ENCODE measurements at places on chromosomes 7 and 10.

DNA sequence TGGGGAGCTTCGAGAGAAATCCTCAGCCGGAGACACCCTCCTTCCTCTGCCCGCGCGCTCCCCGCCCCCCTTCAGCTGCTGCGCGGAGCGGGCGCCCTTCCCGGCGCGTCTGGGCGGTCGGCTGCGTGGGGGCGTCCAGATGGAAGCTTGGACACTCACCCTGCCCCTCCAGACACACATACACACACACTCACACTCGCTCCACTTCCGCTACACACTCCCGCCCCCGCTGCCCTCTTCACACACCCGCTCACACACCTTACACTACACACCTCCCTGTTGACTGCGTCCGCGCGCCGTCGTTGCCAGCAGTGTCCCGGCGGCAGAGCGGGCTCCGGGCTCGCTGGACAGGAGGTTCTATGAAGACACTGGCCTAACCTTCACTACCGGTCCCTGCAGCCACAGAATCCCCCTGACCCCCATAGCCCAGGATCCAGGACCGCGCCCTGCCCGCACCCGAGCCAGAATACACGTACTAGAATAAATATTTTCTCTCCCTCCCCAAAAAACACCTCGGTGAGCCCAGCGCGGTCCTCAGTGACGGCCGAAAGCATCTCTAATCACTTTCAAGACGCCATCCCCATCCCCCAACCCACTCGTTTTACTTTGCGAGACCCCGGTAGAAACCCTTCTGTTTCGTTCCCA is 1.1 kb upstream of the EGR2 start:
- peak; percentile 47 for DNase-seq

GRCh38 chr7:151095123-151095797 is 9.0 kb downstream of the AGAP3 start:
- no peak for DNase-seq

DNA sequence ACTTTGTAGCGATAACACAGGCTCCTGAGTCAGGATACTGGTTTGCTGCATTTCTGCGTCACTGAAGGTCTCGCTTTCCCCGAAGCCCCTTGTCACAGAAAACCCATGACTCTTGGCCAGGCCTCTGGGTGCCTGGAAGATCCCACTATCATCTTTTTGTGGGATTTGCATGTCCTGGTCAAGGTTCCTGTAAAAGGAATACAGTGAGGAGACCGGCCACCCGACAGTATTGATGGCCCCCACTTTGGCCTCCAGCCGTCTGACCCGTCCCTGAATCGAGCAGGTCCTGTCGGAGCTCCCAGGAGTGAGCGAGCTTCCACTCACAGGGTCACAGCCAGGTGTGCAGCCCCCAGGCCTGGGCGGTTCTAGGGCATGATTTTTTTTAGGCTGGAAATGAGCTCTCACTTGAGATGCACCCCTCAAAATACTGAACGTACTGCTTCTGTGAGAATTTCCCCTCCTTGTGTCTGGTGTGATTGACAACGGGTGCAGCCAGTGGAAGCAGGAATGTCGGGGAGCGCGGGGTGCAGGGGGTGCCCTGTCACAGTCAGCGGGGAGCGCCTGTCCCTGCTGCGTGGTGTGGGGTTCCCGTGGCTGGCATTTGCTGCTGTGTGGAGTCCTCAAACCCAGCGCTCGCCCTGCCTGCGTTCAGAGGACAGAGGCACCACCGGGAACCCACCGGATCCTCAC is 75.8 kb downstream of the DNAJB6 start:
- no peak for DNase-seq

DNA sequence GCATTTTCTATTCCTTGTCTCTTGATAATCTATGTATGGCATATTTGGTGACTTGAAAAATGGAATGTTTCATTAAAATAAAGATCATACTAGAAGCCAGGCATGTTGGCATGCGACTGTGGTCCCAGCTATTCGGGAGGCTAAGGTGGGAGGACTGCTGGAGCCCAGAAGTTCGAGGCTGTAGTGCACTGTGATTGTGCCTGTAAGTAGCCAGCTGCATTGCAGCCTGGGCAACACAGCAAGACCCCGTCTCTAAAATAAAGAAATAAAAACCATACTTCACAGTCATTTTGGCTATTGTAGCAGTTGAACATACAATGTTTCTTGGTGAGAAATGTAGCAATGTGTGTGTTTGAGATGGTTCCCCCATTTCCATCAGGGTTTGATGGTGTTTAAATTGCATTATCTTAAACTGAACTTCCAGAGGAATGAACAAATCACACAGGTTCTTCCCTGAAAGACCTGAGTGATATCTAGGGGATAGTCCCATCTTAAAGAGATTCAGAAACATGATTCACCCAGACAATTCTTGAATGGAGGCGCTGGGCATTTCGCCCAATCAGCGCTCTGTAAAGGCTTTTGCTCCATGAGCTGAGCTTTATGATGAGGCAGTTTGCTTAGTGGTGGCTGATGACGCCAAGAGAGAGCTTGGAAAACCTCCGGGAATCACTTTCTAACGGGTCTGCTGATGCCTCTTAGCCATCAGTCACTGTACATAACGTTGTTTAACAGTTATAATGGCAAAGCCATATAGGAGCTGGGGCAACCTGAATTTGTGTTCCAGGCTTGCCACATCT is 19.4 kb upstream of the BTBD16 start:
- no peak for DNase-seq

- DNase-seq: no peak
Measured at GRCh38 chr7:131336956-131337355, 9.3 kb downstream of the MKLN1 start.

DNA sequence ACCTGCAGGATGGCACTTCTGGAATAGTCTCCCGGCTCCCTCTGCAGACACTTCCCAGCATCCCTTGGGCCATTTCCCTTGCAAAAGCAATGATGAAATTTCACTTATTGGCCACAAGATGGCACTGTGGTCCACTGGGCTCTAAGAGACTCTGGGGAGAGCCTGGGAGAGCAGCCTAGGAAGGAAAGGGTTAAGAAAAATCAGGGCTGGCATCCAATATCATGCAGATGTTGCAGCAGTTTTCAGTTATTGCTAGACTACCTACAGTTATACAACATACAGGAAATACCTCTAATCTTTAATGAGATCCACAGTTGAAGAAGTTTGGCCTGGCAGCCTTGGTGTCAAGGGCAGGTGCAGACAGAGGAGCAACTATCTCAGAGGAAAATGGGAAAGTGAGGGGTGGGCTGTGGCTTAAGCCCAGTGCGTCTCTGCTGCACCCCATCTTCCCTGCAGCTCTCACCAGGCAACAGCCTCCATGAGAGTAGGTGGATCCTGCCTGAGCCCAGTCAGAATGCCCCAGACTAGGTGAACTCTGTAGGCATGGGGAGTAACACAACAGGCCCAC is 100.2 kb upstream of the PRSS58 start:
- DNase-seq: no peak

DNA sequence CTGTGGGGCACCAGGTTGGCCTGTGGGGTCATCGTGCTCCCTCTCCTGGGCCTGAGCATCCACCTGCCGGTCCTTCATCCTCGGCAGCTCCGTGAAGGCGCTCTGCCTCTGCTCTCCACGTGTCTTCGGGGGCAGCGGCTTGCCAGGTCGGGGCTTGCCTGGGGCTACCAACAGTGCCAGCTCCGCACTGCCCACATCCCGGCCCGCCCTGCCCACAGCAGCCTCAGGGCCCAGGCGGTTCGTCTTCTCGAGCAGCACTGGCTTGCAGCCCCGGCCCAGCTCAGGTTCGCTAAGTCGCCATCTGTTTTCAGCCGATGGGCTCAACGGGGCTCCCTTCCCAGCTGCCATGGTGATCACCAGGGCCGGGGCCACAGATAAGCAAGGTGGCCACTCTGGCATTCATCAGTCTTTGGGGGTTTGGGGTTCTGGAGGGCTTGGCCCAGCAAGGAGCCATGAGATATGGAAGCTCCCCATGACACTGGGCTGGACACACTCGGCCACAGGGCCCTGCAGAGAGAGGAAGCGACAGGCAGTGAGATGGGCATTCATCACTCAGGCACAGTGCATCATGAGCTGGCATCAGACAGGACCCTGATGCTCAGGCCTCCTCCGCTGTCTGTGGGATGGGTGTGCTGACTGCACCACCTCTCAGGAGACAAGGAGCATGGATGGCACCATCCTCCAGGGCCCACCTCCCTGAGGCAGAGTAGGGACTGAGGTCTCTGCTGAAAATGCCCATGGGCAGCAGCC is 15.5 kb downstream of the ZNF488 start:
- DNase-seq: no peak

DNA sequence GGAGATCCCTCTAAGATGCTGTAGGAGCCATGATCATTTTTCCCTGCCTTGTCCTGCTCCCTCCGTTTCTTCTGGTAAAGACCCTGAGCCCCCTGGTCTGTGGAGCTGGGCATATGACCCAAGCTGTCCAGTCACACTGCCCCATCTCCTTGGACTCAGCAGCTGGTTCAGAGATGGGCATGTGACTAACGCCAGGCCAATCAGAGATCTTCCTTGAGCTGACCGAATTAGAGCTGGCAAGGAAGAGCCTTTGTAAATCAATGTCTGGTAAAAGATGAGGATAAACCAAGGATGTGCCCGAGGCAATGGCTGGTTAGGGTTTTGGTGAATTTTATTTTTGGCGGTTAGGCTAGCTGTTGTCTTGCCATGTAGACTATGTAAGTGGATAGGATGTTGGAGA is 173.3 kb downstream of the LCOR start:
- no peak for DNase-seq

DNA sequence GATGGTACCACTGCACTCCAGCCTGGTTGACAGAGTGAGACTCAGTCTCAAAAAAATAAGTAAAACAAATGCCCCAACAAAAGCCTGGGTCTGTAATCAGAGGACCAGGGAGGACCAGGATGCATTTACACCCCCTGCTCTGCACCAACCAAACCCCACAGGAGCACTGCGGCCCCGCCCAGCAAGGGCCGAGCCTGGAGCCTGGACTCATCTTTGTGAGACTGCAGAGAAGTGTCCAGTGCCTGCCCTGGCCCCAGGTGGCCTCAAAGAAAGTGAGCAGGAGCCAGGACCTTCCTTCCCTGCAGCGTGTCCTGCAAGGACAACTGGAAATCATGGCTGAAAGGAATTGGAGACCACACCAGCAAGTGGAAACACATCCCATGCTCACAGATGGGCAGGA is 31.6 kb downstream of the KNDC1 start:
- DNase-seq: no peak

- no peak for DNase-seq
Measured at GRCh38 chr7:60706-61105, 131.7 kb upstream of the FAM20C start.

GRCh38 chr7:17937506-17938120 is 2.7 kb downstream of the SNX13 start:
- DNase-seq: no peak

DNA sequence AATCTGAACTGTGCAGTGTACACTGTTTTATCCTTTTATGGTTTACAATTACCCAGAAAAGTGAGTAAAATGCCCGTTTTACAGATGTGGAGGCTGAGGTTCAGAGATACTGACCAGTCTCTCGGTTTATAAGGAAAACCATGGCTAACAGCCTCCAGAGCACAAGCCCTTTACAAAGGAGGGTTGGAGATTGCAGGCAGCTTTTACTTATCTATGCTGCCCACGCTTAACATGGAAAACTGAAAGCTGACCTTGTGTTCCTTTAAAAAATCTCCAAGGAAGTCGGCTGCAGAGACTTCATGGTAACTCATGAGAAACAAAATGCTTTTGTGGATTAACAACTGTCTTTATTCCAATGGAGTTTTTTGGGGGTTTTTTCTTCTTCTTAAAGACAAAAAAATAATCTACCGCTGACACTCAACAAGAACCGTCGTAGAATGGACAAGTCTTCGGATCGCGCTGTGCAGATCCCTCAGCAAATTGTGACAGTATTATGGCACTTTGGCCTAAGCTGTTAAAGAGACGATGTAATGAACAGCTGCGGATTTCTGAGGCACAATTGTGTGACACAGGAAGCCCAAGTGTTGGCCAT is 654 bp upstream of the SLF2 start:
- no peak for DNase-seq

DNA sequence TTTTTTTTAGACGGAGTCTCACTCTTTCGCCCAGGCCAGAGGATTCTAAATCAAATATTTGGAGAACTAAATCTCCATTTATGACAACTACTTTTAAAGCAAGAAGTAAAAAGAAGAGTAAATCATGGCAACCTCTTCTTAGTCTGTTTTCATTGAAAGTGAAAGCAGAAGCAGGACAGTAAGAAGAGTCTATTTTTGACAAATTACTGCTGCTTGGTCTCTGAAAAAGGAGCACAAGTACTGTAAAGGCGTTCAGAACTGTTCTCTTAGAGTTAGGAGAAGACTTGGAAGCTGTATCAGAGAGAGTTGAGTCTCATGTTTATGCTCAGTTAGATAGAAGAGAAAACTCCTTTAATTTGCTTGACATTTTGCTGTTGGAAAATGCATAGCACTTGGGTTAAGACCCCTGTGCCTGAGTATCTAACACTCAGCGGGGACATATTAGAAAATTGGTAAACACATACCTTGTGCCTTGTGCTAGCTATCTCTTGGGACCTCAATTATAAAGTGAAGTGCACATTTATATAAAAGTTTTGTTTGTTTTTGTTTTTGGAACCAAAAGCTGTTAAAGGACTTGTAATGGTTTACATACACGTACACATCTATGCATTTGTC is 433.0 kb downstream of the ANKRD7 start:
- DNase-seq: no peak

- DNase-seq: no peak
Measured at GRCh38 chr7:51455086-51455485, 138.5 kb upstream of the COBL start.

GRCh38 chr7:48087349-48087748 is 1.7 kb upstream of the UPP1 start:
- no peak for DNase-seq

DNA sequence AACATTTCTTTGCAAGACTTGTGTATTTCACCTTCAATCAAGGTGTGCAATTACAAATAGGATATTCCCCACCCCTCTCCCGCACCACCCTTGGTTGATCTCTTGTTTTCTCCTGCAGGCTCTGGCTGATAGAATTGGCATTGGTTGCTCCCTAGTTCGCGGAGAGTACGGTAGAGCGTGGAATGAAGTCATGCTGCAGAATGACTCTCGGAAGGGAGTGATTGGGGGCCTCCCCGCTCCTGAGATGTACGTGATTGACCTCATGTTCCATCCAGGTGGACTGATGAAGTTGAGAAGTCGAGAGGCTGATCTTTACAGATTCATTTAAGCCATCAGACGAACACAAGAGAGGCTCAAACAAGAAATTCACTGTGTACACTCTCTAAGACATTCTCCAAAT is 58.2 kb upstream of the MSRB2 start:
- no peak for DNase-seq

DNA sequence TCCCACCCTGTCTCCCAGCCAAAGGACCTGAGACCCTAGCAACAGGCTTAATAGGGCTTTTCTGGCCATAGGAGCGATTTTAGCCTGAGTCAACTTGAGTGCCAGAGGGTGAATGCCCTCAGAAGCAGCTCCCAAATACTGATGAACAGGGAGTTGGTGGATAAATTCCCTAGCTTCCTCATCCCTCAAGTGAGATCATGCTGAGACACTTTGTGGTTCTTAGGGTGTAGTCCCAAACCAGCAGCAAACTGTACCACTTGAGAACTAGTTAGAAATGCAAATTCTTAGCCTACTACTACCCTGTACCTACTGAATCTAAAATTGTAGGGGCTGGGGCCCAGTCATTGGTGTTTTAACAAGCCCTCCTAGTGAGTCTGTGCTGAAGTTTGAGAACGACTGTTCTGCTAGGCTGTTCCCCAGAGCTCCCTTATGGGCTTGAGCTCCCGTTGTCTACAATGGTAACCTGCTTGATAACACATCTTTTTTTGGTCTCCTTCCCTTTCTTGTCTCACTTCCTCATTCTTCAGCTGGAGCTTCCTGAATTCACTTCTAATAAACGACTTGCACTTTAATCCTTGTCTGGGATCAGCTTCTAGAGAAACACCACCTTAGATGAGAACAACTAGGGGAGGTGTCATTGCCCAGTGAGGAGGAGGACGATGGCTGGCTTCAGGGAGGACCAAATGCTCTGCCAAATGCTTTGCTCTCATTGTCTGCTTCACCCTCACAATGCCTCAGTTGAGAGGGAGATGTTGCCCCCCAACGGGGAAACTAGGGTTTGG is 18.2 kb upstream of the CDH23 start:
- no peak for DNase-seq
